ENCODE measurements at places on chromosomes 1 and 21. TPM values are rescaled to one million over a fixed set of nuclear protein-coding genes. Genes with fewer than 3 reads are reported as not detected.

The PPIAL4G gene
- not detected for total RNA-seq

The GJA8 gene
- not detected for total RNA-seq

The MPL gene
- total RNA-seq: not detected

The STPG1 gene
- 7.9 TPM for total RNA-seq

The BLACAT1 gene
- total RNA-seq: not detected

The RPL22 gene
- 127 TPM for total RNA-seq

The CELA3A gene
- total RNA-seq: not detected

The OLFML3 gene
- total RNA-seq: 156 TPM

The AMY1B gene
- not detected for total RNA-seq

The FMO1 gene
- total RNA-seq: not detected

The FAM163A gene
- not detected for total RNA-seq

The RFX5 gene
- 14.4 TPM for total RNA-seq

The XCL1 gene
- total RNA-seq: not detected

The RALGPS2 gene
- total RNA-seq: 49.6 TPM

The GUCA2A gene
- not detected for total RNA-seq

Measured in GM23248 (cell line).